ENCODE measurements at places on chromosomes 11 and 22.

DNA sequence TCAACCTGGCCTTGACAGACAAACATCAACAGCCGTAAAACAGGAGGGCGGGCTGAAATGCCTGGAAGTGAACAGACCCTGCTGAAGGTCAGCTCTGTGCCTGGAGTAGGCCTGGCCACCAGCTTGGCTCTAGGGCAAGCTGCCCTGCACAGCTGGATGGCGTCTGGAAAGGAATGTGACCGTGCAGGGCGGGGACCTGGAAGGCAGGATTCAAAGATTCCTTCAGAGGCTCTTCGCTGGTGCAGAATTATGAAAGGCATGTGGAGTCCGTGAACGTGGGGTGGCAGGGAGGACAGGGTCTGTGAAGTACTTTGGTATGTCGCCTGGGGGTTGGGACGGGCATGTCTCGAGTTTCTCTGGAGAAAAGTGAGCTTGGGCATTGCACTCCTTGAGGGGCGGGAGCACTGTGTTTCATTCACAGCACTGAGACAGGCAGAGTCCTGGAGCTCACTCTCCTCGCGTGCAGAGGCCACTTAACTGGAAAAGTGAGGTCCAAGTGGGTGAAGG, 1.5 kb downstream of the EHD1 start:
- no peak for DNase-seq

- no peak for DNase-seq
Measured at GRCh38 chr11:112173152-112173551, 2.2 kb upstream of the BCO2 start.

DNA sequence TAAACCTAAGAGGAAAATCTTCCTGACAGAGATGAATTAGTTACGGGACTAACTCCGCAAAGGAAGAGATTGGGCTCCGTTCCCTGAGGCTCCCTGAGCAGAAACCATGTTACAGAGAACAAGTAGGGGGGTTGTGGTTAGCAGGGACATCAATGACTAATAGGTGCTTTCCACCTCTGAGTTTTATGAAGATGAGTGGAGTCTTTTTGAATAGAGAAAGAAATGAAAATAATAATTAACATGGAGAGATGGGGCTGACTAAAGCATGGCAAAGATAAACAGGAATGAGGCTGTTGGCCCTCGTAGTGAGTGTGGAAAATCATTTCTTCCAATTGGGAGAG, 47.5 kb upstream of the PICALM start:
- no peak for DNase-seq

DNA sequence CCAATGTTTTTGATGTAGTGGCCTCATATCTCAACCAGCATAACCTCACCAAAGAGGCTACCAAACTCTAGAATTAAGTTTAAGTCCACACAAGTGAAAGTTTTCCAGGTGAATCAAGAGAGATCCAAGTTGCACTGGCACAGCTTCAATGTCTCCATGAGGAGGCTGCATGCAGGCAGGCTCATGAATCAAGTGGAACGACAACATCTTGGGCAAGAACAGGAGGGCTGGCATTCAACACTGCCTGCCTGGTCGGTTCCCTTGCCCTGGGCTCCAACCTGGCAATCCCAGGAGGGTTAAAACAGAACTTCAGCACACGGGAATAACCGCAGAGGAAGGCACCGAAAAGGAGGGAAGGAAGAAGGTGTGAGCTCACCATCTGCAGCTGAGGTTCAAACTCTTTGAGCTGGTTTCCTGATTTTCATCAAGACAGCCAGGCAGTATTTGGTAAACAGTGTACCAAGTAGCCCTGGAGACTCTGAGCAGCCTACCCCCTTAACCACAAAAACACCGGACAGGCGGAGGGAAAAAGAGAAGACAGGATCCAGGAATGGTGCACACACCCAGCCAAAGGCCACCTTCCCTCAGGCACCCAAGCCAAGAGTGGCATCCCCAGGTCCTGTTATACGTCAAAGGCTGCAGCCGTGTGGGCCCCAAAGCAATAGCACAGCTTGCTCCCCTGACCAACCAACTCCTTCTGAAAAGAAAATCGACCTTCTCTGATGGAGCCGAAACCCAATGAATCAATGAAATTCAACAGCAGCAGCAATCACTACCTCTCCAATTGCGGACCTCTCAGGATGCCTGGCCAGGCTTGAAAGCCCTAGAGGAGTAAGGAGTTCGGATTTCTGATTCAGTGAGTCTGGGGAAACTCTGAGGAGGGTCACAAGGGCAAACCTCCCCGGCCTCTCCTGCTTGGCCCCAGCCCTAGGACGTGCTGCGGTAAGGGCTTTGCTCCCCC, 1.3 kb downstream of the PACSIN2 start:
- DNase-seq, result no peak

- DNase-seq, result no peak
Measured at GRCh38 chr11:44243086-44243485, 66.9 kb downstream of the ALX4 start.

- no peak for DNase-seq
Measured at GRCh38 chr11:10564696-10565318, 3.7 kb downstream of the LYVE1 start.

GRCh38 chr22:49214976-49215375, 612.7 kb downstream of the BRD1 start:
- no peak for DNase-seq

DNA sequence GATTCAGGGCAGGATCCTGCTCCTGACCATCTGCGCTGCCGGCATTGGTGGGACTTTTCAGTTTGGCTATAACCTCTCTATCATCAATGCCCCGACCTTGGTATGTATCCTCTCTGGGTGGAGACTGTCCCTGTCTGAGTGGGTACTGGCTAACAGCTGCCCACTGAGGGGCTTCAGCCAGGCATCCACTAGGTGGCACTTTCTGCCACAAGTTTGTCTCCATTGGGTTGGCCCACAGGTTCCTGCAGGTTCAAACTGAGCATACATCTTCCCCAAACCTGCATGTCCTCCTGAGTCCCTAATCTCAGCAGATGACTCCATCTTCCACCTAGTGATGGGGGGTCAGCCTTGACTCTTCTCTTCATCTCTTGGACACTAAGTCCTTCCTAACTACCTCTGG, 4.4 kb downstream of the SLC2A11 start:
- DNase-seq, result no peak

DNA sequence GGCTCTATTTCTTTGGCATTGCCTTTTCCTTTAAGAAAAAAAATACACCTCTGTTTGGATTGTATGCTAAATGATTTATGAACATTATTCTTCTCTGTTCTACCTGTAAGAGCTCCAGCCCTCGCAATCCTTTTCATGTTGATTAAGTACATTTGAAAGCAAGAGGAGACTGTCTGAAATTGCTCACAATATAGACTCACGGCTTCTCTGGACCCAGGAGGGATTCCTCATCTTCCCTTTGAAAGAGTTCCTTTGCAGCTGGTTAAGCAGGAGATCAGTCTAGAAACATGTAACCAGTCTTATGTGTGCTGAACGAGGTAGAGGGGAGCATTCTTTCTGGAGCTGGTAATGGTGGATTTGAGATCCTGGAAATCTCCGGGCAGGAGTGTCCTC, 47.4 kb downstream of the PKNOX2 start:
- no peak for DNase-seq

- no peak for DNase-seq
Measured at GRCh38 chr22:50112151-50113118, 22.6 kb downstream of the MOV10L1 start.

DNA sequence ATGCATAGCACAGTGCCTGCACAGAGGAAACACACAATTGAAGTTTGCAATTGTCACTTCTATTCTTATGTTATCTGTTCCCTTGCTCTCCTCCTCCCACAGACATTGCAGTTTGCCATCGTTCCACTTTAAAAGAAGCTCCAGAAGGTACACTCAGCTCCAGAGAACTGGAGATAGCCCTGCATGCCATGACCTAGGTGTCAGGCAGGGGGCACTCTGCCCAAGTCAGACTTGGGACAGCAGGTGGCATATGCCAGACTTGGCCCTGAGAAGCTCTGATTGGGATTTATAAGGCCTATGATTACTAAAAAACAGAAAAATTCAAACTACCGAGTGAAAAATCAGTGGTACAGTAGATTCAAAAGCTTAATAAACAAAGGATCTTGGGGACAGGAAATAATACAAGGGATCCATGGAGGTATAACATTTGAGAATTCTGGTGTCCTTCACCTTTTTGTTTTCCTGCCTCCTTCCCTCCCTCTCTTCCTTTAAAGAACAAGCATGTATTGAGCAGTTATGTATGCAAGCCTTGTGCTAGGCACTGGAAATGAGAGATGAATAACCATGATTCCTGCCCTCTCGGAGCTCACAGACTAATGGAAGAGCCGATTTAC, 40.0 kb downstream of the TENM4 start:
- no peak for DNase-seq

DNA sequence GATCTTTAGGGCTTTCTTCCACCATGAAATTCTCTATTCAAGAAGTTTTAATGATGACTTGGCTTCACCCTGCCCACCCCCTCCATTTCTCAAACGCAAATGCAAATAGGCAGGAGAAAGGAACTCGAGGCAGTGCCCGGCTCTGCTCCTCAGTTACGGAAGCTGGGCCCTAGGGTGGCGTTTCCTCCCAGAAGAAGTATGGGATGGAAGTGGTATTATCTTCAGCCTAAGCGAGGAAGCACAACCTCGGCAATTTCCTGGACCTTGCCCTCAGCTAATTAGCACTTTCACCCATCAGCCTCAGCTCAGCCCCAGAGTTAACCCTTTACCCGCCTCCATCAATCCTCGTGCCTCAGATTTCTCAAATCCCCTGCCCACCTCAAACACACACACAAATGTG, 58.2 kb upstream of the LRRC55 start:
- DNase-seq, result no peak

DNA sequence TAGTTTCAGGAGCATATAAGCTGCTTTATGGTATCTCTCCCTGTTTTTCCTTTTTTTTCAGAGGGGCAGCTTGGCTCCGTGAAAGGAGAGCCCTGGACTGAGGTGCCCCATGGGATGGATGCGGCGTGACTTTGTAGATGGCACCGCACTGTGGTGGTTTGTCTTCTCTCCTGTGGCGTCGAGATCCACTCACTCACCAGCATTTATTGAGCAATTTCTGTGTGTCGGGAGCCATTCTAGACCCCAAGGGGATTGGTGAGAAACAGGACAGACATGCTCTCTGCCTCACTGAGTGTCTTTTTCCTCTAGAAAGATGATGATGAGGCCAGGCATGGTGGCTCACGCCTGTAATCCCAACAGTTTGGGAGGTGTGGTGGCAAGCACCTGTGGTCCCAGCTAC, 55.9 kb upstream of the PHF21B start:
- no peak for DNase-seq

DNA sequence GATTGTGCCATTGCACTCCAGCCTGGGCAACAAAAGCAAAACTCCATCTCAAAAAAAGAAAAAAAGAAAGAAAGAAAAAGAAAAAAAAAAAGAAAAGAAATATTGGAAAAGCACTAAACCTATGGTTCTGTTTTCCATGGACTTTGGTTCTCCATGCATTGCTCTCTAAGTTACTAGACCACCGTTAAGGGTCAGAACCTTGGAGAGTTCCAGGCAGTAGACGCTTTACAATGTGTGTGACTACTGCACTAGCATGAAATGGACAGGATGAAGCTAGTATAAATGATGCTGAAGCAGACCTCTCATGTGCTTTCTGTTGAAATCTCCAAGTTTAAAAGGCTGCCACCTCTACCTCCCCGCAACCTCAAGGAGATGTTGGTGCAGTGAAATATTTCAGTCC, 63.5 kb downstream of the SIK2 start:
- DNase-seq, result no peak

GRCh38 chr11:131694526-131695424, 324.4 kb downstream of the NTM start:
- DNase-seq, result no peak

DNA sequence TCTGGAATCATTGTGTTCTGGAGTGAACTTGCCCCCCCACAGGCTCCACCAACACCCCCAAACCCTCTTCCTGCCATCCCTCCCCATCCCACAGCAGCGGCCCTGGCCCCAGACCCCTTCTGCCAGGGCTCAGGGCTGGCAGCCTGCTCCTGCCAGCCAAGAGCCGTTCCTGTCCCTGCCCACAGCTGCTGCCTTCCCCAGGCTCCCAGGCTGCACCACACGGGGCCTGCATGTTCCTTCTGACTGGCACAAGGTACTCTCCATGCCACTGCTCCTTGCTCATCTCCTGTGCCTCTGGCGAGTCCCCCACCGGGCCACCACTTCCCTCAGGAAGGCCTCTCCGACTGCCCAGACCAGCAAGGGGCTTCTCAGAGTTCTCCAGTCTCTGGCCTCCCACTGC, 4.9 kb downstream of the GP1BB start:
- DNase-seq, result no peak

GRCh38 chr11:89521294-89521693, 30.1 kb upstream of the NOX4 start:
- no peak for DNase-seq

GRCh38 chr11:15912825-15913224, 443.5 kb downstream of the SOX6 start:
- DNase-seq, result no peak

DNA sequence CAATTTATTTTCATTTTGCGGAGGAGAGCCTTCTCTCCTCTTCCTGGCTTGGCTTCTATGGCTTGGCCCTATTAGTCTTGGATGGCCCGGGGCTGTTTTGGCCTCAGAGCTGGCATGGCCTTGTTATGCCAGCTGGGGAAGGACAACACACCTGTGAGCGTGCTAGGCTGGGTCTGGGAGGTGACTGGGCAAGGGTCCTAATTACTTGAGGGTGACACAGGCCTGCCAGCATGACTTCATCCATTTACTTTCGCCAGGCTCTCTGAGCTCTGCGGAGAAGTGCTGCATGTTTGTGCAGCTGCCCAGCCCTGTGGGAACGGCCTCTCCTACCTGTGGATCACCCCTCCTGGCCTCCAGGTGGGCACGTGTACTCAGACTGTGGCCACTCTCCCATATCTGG, 153.6 kb downstream of the SNX19 start:
- no peak for DNase-seq

- DNase-seq, result no peak
Measured at GRCh38 chr22:17638182-17638431, 450 bp upstream of the BCL2L13 start.

DNA sequence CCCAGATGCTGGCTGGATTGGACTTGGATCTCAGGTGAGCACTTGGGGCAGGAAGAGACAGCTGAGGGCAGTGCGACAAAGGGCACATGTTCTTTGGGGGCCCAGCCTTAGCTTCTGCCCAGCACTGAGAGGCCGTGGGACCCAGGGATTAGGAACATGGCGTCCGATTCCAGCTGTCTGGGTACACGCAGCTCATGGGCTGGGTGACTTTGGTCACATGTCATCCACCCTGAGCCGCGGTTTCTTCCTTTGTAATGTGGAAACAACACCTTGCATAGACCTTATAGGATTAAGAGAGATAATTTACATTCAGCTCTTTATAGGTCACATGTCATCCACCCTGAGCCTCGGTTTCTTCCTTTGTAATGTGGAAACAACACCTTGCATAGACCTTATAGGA, 39.8 kb downstream of the MYO18B start:
- no peak for DNase-seq
